ENCODE measurements at places on chromosomes 12 and 14. TPM values are rescaled to one million over a fixed set of nuclear protein-coding genes. Genes with fewer than 3 reads are reported as not detected.

DNA sequence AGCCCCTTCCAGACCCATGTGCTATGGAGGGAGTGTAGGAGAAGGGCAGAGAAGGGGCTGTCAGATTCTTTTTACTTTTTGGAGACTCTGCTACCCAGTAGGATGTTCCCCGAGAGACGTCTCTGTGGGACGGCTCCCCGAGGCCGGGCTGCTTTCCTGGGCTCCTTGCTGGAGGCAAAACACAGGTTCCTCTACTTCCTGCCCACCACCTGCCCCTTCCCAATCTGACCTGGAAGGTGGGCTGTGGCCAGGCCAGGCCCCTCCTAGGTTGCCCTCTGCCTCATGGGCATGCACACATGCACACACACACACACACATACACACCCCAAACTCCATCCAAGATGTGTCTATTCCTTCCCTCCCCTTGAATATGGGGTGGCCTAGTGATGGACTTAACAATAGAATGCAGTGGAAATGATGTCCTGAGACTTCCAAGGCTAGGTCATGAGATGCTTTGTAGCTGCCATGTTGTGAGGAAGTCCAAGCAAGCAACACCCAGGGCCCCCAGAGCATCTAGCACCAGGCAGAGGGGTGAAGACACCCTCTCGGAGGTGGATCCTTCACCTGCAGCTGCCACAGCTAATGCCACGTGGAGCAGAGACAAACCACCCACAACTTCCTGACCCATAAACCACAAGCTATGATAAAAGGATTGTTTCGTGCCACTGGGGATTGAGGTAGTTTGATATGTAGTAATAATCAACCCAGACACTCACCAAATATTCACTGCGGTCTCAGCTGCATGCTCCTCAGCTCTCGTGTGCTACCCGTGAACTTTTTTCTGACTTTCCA, 1.6 kb upstream of the ASB2 start:
- H3K27ac ChIP-seq: no peak overlapping the region
- DNase-seq: no peak
- H3K36me3 ChIP-seq: no peaks in the 10 kb centered on the region

DNA sequence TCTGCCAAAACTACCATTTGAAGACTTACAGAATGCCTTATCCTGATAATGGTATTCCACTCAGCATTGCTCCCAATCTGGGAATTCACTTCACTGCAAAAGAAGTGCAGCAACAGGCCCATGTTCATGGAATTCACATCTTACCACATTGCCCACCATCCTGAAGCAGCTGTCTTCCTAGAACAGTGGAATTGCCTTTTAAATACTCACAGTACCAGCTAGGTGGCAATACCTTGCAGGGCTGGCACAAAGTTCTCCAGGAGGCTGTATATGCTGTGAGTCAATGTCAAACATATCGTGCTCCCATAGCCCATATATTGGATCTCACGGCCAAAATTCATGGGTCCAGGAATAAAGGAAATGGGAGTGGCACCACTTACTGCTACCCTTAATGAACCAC, 83.8 kb upstream of the PLEKHG7 start:
- no peaks in the 10 kb centered on the region for H3K27me3 ChIP-seq
- no peaks in the 10 kb centered on the region for H3K4me1 ChIP-seq
- H3K4me3 ChIP-seq: no peak overlapping the region
- no peak overlapping the region for H3K27ac ChIP-seq
- DNase-seq: no peak

- peaks cover 7% of the 10 kb centered on the region for H3K36me3 ChIP-seq
- no peak overlapping the region for H3K27ac ChIP-seq
- peaks cover 14% of the 10 kb centered on the region for H3K4me1 ChIP-seq
- H3K27me3 ChIP-seq: no peaks in the 10 kb centered on the region
- DNase-seq: no peak
- no peak overlapping the region for H3K4me3 ChIP-seq
These were observed 6.7 kb upstream of the VCPKMT start for GRCh38 chr14:50123062-50123461.

Gene CD163L1
- total RNA-seq: 7.0 TPM

DNA sequence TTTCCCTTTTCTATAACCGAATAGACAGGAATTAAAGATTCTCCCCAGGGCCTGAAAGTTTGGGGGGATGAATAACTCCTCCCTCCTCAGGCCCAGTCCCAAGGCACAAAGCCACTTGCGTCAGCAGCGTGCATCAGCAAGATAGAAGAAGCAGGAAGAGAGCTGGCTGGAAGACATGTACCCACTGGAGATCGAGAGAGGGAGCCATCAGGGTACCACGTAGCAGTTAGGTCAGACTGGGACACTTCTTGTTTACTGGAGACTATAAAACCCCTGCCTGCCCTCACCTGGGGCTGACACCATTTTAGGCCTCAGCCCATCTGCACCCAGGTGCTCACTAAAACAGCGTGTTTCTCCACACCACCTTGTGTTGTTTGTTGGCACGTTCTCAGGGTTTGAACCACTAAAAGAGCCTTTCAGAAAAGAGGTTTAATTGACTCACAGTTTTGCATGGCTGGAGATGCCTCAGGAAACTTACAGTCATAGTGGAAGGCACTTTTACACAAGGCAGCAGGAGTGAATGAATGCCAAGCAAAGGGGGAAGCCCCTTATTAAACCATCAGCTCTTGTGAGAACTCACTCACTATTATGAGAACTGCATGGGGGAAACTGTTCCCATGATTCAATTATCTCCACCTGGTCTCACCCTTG, 93.2 kb downstream of the TMTC3 start:
- no peak overlapping the region for H3K27ac ChIP-seq
- no peak overlapping the region for H3K4me3 ChIP-seq
- no peak for DNase-seq
- H3K27me3 ChIP-seq: no peaks in the 10 kb centered on the region
- H3K36me3 ChIP-seq: no peaks in the 10 kb centered on the region

DNA sequence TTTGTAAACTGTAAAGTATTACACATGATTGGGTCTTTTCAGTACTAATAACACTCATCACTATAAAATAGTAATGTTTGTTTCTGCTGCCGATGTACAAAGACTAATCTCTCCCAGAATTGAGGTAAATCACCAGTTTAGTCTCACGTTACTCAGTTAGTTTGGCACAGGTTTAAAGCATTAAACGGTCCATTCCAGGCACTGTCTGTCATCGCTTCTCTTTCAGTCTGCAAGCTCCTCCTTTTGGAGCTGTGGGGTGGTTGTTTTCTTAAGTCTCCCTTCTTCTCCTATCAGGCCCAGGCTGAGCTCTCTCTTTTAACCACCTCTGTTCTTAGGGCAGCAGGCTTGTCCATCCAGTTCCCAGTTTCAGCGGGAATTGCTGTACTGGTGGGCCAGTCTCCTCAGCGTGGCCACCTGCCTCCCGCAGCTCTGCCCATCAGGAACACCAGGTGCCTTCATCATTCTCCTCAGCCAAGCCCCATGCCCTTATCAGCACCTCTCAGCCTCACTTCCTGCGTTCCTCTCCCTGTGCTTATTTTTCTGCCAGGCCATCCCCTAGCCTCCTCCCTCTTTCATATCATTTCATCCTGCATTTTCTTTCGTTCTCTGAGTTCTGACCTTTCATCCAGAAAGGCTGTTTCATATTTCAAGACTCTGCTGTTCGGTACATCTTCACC, 149.0 kb downstream of the TGFB3 start:
- no peaks in the 10 kb centered on the region for H3K4me1 ChIP-seq
- no peaks in the 10 kb centered on the region for H3K36me3 ChIP-seq
- DNase-seq: no peak
- no peak overlapping the region for H3K4me3 ChIP-seq
- H3K27ac ChIP-seq: no peak overlapping the region
- H3K27me3 ChIP-seq: no peaks in the 10 kb centered on the region

DNA sequence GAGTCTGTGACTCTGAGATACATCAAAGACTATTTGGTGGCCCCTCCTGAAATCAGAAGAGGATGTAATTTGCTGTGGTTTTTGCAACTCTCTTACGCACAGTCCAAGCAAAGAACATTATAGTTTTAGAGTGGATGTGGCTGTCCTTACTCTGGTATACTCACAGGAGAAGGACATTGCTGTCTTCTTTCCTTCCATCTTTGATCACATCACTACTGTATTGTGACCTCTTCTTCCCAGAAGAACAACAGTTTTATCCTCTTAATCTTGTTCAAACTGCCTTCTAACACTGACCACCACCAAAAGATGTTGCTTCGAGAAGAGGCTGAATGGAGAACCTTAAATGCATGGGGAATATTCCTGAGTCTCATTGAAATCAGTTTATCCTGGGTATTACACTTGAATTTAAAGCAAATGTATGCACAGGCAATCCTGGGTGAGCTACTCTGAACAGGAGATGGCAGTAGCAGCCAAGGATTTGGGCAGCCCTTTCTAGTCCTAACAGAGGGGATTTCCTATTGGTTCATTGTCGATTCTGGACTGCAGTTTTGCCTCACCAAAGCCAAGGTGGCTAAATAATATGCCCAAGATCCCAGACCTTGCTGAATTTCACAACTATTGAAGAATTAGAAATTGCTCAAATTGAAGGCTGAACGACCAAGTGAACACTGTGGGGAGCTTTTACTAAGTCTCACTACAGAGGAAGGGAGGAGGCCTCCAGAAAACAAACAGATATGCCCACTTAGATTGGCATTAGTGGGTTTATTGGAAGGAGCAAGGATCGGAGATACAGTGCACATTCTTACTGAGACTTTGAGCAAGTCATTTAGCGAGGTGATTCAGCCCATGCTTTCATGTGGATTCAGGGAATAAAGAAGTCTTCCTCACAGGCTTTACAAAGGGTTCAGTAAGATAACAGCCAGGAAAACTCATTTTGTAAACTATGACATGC, 282.8 kb downstream of the PAWR start:
- no peaks in the 10 kb centered on the region for H3K36me3 ChIP-seq
- H3K4me1 ChIP-seq: no peaks in the 10 kb centered on the region
- H3K4me3 ChIP-seq: no peak overlapping the region
- no peaks in the 10 kb centered on the region for H3K27me3 ChIP-seq

DNA sequence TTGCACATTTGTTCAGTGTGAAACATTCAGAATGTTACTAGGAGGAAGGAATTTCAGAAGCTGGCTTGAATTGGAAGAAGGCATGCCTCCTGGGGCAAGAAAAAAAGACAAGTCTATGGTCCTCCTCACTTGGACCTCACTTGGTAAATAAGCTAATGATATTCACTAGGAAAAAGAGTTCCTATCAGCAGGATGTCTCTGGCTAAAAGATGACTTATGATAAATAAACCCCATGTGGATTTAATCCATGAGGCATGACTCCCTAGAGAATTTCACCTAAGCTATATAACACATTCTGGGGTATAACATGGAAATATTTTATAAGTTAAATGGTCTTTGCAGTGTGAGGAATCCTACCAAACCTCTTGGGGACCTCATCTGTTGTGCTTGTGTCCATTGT, 199.9 kb downstream of the LRIG3 start:
- H3K27me3 ChIP-seq: no peaks in the 10 kb centered on the region
- H3K27ac ChIP-seq: no peak overlapping the region
- no peak for DNase-seq
- H3K36me3 ChIP-seq: no peaks in the 10 kb centered on the region
- no peaks in the 10 kb centered on the region for H3K4me1 ChIP-seq

- no peaks in the 10 kb centered on the region for H3K27me3 ChIP-seq
- peak overlapping the region; percentile 86 for H3K27ac ChIP-seq
- peak overlapping the region; percentile 65 for H3K4me3 ChIP-seq
- peak; percentile 97 for DNase-seq
- H3K4me1 ChIP-seq: no peaks in the 10 kb centered on the region
- H3K36me3 ChIP-seq: no peaks in the 10 kb centered on the region
These were observed 918.0 kb downstream of the AACS start for GRCh38 chr12:125983094-125983783.

Gene FOXN4
- total RNA-seq: not detected

DNA sequence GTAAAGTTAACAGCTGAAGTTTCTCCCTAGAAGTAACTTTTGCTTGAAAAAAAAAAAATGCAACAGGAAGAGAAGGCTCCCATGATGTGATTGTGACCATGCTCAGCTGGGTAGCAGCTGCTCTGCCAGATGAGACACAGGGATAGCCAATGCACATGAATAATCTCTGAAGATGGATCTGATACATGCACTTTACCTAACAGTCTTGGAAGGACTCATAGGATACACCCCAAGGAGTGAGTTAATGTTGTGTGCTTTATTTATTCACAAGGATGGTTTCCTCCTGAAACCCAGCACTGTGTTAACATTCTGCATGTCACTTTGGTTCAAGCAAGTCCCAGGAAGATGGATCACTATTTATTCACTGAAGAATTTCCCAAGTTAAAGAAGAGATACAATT, 46.5 kb downstream of the NDUFA12 start:
- no peaks in the 10 kb centered on the region for H3K36me3 ChIP-seq
- H3K4me3 ChIP-seq: no peak overlapping the region
- DNase-seq: peak; percentile 63

GRCh38 chr14:53501361-53502211, 348.5 kb upstream of the DDHD1 start:
- H3K36me3 ChIP-seq: no peaks in the 10 kb centered on the region
- H3K27ac ChIP-seq: no peak overlapping the region
- no peaks in the 10 kb centered on the region for H3K4me1 ChIP-seq
- no peak overlapping the region for H3K4me3 ChIP-seq
- H3K27me3 ChIP-seq: no peaks in the 10 kb centered on the region

- no peak for DNase-seq
- H3K36me3 ChIP-seq: no peaks in the 10 kb centered on the region
- H3K27ac ChIP-seq: peak overlapping the region; percentile 38
- no peaks in the 10 kb centered on the region for H3K4me1 ChIP-seq
These were observed 75.2 kb downstream of the PITPNM2 start for GRCh38 chr12:123075646-123076171.

DNA sequence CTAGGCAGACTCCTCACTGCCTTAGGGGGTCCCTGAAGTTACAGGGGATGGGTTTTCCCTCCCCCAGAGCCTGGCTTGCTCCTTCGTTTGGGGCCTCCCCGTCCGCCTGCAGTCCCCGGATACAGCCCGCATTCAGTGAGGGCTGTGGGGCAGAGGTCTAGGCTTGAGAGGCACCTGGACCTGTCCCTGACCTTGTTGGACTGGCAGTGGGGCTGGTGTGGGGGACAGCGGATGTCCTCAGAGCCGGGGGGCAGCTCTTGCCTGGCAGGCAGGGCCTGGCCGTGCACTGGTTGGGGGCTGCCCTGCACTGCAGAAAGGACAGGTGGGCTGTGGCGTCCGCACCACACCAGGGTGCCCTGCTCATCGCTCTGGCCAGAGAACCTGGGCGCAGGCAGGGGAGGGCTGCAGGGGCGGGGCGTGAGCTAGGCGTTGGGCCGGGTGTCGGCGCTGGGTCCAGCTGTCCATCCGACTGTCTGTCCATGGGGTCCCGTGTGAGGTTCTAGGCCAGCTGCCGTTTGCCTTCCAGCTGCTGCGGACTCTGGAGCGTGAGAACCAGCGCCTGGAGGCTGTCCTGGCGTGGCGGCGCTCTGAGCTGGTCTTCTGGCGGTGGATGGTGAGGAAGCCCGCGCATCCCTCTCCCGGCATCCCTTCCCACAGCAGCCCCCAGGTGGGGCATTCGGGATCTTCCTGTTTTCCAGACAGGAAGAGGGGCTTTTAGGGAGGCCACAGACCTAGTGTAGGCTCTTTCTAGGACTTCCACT, 6.0 kb downstream of the TEDC1 start:
- DNase-seq: no peak
- no peaks in the 10 kb centered on the region for H3K4me1 ChIP-seq
- no peaks in the 10 kb centered on the region for H3K36me3 ChIP-seq
- no peaks in the 10 kb centered on the region for H3K27me3 ChIP-seq
- no peak overlapping the region for H3K4me3 ChIP-seq
- H3K27ac ChIP-seq: no peak overlapping the region
